SJSA1 (cell line): ENCODE measurements at places on chromosomes 6 and 20. TPM values are rescaled to one million over a fixed set of nuclear protein-coding genes. Genes with fewer than 3 reads are reported as not detected.
A peak's percentile ranks its signal among the peaks of the same experiment; 100 is the strongest.

- DNase-seq = no peak
Observed at GRCh38 chr6:16704401-16705045, 56.7 kb downstream of the ATXN1 start.

GINS1 gene
- total RNA-seq = 42.5 and 49.5 TPM in 2 replicates

- DNase-seq = no peak
Observed at GRCh38 chr20:51869002-51869401, 66.7 kb upstream of the SALL4 start.

DNA sequence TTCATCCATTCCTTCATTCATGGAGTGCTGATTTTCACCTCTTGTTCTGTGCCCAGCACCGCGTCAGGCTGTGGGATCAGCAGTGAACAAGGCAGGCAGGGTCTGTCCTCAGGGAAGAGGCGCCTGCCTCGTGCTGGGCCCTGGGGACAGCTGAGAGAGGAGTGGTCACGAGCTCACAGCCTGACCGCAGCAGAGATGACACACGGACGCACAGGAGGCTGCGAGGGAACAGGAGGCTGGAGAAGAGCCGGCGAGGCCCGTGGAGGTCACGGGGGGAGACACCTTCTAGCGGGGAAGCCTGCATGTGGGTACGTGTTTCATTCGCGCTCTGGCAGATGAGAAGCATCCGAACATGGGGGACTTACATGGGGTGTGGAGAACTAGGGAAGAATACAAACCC is 27.5 kb downstream of the PXDC1 start:
- DNase-seq = no peak

DNA sequence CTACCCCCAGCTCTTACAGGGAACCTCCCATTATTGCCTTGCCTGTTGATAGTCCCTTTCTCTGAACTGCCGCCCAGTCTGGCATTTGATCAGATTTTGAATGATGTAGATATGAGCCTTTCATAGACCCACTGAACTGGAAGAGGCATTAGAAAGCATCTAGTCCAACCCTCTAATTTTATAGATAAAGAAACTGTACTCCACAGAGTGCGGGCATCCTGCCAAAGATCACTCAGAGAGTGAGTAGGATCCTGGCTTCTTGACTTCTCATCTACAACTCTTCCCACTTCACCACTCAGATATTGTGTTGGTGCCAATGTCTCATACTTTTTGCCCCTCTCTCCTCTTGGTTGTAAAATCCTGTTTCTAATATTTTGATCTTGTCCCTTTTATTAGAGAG is 179.2 kb upstream of the BMP2 start:
- DNase-seq = no peak

CENPB gene
- total RNA-seq = 144 and 158 TPM in 2 replicates

DNA sequence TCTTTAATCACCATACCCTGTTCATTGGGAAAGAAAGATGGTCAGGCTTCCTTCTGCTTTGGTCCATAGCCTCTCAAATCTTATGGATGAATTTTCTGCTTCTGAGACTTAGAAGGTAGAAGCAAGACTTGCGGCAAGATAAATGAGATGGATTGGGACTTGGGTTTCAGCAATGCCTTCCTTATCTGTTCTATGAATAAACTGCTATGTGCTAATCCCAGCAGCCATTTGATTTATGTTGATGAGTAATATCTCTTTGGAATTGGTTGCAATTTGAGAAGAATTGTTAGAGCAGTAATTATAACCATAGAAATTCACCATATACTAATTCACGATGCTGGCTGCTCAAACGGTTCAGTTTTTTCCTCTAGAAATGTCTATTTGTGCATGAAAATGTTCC is 48.3 kb downstream of the TXLNB start:
- DNase-seq = no peak

GRCh38 chr20:4217349-4217841 is 202.0 kb upstream of the RNF24 start:
- no peak for DNase-seq

- no peak for DNase-seq
Observed at GRCh38 chr20:33233129-33233774, 2.5 kb upstream of the BPIFA1 start.

GRCh38 chr20:20783450-20783849 is 71.0 kb upstream of the RALGAPA2 start:
- DNase-seq = no peak

- DNase-seq = no peak
Observed at GRCh38 chr6:120534954-120535353, 799.3 kb downstream of the TBC1D32 start.

NFATC2 gene
- not detected in 2 replicates for total RNA-seq

GRCh38 chr20:62678553-62678952 is 30.1 kb upstream of the NTSR1 start:
- no peak for DNase-seq

ZSCAN26 gene
- total RNA-seq = 11.7 and 17.4 TPM in 2 replicates

GRCh38 chr6:125780540-125781313 is 10.0 kb upstream of the NCOA7 start:
- peak; percentile 79 for DNase-seq

NR2E1 gene
- 0.03 and 0.81 TPM in 2 replicates for total RNA-seq

- DNase-seq = no peak
Observed at GRCh38 chr6:8686077-8686476, 250.7 kb upstream of the SLC35B3 start.

AVP gene
- not detected in 2 replicates for total RNA-seq

- DNase-seq = no peak
Observed at GRCh38 chr6:90434094-90434493, 137.5 kb upstream of the BACH2 start.

DNA sequence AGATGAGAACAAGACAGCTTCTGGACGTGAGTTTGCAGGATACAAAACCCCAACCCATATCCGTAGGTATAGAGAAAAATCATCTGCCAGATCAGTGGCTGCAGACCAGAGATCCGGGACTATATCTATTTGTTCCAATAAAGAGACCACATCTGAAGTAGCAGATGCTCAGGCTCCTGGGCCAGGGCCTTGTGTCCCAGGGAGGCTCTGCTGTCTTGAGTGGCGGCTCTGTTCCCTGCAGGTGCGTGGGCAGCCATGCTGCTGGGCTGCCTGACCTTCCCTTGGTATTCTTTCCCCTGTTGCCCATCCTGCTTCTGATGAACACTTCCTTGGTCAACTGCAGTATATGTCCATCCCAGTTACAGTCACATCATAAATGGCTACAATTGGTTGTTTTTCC is 34.9 kb downstream of the ERMARD start:
- DNase-seq = peak; percentile 16

DNA sequence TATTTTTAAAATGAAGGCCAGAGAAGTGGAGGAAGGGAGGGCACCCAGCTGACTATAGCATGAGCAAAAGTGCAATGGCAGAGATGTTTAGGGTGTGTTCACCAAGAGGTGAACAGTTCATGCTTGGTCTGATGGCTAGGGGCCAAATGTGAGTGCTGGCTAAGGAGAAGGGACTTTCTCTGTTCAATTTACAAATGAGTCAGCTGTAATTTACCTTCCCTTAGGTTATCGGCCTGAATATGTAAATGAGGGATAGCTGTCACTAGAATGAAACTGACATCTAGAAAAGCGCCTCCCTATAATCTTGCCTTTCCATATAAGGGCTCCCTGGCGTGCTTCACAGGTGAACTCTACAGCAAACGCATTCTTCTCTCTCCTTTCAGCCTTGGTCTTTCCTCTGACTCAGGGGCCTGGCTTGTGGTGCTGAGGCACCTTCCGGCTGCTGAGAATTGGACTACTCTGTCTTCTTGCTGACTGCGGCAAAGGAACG is 114.7 kb upstream of the BACH2 start:
- DNase-seq = no peak

PKIB gene
- not detected in 2 replicates for total RNA-seq
